ENCODE measurements at places on chromosomes 1 and 21.

DNA sequence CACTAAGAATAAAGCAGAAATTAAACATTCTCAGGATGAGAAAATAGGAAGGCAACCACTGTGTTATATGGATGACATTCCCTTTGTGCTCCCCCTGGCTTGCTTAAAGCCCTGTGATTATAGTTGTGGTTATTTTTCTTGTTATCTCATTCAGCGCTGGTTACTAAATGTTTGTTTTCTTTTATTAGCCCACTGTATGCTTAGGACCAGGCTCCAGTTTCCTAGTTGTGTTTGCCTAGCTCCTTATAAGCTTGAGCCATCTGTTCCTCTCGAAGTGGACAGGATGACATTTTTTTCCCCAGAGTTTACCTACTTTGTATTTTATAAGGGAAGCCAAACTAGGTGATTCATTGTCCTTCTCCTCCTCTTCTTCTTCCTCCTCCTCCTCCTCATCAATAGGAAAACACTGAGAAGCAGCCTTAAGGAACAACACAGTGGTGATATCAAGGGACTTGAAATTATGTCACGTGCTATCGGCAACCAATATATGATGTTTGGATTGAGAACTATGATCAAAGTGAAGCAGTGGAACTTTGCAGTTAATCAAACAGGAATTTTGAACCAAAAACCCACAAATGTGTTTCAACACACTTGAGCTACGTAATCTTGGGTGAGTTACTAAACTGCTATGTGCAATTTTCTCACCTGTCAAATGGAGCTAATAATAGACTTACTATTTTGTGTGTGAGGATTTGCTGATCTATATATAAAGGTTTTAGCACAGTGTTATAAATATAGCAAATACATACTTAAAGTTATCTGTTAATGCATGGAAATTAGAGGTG lies 35.1 kb upstream of the RGS7 start:
- DNase-seq: no peak

GRCh38 chr1:39132505-39133339 lies 71.8 kb upstream of the MACF1 start:
- DNase-seq: no peak

DNA sequence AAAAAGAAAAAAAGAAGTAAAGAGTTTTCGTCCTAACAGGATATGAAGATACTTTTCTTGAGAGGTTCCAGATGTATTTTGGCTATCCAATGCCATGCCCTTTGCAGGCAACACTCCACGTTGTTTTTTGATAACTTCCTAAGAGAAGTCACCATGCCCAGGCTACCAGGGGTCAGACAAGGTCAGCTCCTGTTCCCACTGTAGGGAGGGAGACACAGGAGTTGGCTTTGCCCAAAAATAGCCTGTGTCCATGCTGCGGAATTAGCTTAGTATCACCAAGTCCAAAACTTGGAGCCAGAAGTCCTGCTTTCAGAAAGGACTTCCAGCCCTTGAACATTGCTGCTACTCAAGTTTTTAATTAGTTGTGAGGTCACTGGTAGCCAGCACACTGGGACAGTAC lies 62.1 kb upstream of the NRIP1 start:
- DNase-seq: no peak

DNA sequence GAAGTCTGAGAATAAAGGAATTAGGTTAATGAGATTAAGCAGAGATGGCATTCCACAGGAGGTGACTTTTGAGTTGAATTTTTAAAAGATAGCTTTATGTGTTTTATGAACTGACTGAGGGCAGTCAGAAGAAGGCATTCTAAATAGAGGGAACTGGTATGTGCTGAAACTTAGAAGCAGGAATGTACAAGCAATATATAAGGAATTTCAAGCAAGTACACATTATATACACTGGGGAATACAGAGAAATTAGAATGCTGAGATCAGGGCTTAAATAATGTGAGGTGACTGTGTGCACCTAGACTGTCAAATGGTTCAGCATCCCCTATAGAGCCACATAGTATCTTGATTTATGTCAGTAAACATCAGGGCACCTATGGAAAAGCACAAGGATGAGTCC lies 19.3 kb downstream of the WNT2B start:
- no peak for DNase-seq

GRCh38 chr1:211145944-211146343 lies 12.0 kb upstream of the KCNH1 start:
- DNase-seq: no peak

DNA sequence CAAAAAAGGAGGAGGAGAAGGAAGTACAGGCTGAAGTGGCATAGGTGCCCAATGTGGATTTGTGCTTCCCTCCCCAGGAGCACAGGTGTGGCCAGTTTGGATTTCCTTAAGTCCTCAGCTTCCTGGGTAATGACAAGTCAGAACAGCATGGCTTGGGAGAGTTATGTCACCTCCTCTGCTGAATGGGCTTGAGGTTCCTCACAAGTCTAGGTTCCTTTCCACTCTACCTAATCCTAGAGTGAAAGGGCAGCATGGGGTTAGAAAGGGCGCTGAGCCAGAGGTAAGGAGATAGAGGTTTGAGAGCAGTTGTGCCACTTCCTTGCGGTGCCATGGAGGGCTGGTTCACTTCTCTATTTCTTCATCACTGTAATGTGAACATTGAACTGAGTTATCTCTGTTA lies 35.5 kb upstream of the IL20 start:
- no peak for DNase-seq

Data from NCI-H1694 treated with DMSO at 0.1 percent for 48 hours (cell line).